ENCODE measurements at places on chromosomes 6 and 20. TPM values are rescaled to one million over a fixed set of nuclear protein-coding genes. Genes with fewer than 3 reads are reported as not detected.

NRSN2 gene
- total RNA-seq, result 36.7 TPM

GRCh38 chr6:38131527-38131965, 312.0 kb downstream of the ZFAND3 start:
- no peaks in the 10 kb centered on the region for H3K27me3 ChIP-seq
- peaks cover 2% of the 10 kb centered on the region for H3K36me3 ChIP-seq
- no peak for DNase-seq
- H3K4me3 ChIP-seq, result no peak overlapping the region

DNA sequence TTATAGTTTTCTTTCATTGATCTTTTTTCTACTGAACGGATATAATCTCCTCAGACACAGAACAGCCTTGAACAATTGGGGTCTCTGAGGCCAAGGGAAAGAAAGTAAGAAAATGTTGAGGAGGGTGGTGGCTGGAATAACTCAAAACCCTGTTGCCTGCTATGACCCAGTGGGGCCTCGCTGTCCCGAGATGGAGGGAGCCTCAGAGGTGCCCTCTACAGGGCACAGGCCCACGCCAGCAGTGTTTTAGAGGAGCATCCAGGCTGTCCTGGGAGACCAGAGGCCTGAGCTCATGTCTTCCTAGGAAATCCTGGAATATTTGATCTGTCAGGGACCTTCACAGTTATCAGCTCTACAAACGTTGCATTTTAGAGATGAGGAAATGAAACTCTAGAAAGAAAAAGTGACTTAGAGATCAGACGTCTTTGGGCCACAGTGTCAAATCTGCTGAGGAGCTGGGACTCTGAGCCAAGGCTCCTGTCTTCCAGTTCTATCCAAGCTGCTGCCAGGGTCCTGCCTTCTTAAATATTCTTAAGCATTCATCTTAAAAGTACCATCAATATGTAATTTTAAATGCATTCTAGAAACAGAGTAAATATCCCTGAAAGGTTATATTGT, 26.3 kb downstream of the ALDH5A1 start:
- no peak overlapping the region for H3K4me3 ChIP-seq
- H3K4me1 ChIP-seq, result no peaks in the 10 kb centered on the region
- no peaks in the 10 kb centered on the region for H3K36me3 ChIP-seq
- no peak overlapping the region for H3K27ac ChIP-seq
- no peaks in the 10 kb centered on the region for H3K27me3 ChIP-seq

MYBL2 gene
- 107 TPM for total RNA-seq

GRCh38 chr6:107822176-107823046, 1.7 kb downstream of the SCML4 start:
- no peak for DNase-seq
- no peak overlapping the region for H3K27ac ChIP-seq
- H3K27me3 ChIP-seq, result peaks cover 37% of the 10 kb centered on the region
- no peak overlapping the region for H3K4me3 ChIP-seq

- no peak for DNase-seq
- H3K36me3 ChIP-seq, result no peaks in the 10 kb centered on the region
- H3K4me1 ChIP-seq, result peaks cover 20% of the 10 kb centered on the region
- no peak overlapping the region for H3K4me3 ChIP-seq
- H3K27ac ChIP-seq, result no peak overlapping the region
Observed at GRCh38 chr6:80527552-80528052, 421.1 kb downstream of the BCKDHB start.

EPB41L1 gene
- total RNA-seq, result 11.1 TPM

DNA sequence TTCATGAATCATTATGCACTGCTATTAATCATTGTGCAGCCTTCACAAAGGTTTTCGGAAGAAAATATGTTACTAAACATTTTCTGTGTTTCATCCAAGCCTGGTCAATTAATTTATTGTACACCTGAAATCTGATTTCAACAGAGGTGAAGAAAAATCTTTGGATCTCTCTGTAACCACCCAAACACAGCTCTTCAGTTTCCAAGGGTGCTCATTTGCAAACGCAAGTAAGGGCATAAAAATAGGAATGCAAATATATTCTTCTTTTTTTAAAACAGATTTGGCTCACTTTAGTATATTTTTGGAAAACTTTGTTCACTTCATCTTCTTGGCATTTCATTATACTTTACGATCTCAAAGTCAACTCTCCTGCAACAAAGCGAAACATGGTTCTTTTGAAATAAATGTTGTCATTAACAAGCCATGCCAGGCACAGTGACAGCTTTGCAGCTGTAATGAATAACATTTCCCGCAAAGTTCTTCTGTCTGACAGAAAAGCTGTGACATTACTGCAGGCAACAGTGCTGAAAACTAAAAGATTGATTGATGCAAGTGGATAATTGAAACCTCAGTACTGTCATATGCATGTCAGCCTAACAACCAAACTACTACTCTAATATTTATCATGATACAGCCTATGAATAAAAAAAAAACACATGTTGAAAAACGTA, 348.3 kb downstream of the FRK start:
- no peaks in the 10 kb centered on the region for H3K36me3 ChIP-seq
- DNase-seq, result no peak
- no peaks in the 10 kb centered on the region for H3K27me3 ChIP-seq
- no peak overlapping the region for H3K27ac ChIP-seq
- H3K4me1 ChIP-seq, result no peaks in the 10 kb centered on the region

GRCh38 chr6:144481527-144481926, 196.4 kb downstream of the UTRN start:
- H3K27ac ChIP-seq, result no peak overlapping the region
- peaks cover 20% of the 10 kb centered on the region for H3K36me3 ChIP-seq
- no peak for DNase-seq
- H3K27me3 ChIP-seq, result no peaks in the 10 kb centered on the region
- H3K4me3 ChIP-seq, result no peak overlapping the region
- H3K4me1 ChIP-seq, result no peaks in the 10 kb centered on the region

ALDH8A1 gene
- total RNA-seq, result 0.95 TPM

- H3K4me1 ChIP-seq, result no peaks in the 10 kb centered on the region
- no peak overlapping the region for H3K27ac ChIP-seq
- no peak overlapping the region for H3K4me3 ChIP-seq
- no peaks in the 10 kb centered on the region for H3K36me3 ChIP-seq
Observed at GRCh38 chr20:58150772-58151171, 77.7 kb downstream of the ANKRD60 start.

- H3K4me3 ChIP-seq, result no peak overlapping the region
- no peaks in the 10 kb centered on the region for H3K27me3 ChIP-seq
Observed at GRCh38 chr6:108363889-108364313, 69.0 kb downstream of the AFG1L start.

SEL1L2 gene
- total RNA-seq, result not detected

TNFRSF21 gene
- total RNA-seq, result 40.6 TPM

GRCh38 chr6:169189686-169190085, 64.0 kb downstream of the THBS2 start:
- H3K4me1 ChIP-seq, result no peaks in the 10 kb centered on the region
- no peaks in the 10 kb centered on the region for H3K36me3 ChIP-seq
- H3K27ac ChIP-seq, result no peak overlapping the region
- DNase-seq, result no peak
- H3K27me3 ChIP-seq, result no peaks in the 10 kb centered on the region
- H3K4me3 ChIP-seq, result no peak overlapping the region

TRIM10 gene
- not detected for total RNA-seq

DNA sequence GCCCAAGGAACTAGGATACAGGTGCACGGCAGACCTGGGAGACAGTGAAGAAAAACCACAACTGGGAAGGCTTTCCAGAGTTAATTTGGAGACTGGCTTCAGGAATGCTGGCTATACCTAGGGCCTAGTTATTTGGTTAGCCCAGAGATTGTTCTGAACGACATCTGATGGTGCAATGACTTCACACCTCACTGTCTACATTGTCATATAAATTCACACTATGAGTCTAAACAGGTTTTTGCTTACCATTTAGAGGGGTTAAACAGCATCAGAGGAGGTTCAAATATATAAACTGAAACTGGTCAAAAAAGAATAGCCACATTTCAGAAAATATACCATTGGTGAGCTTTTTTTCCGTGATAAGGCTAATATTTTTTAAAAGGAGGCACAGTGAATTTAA, 16.7 kb downstream of the UBE2V1 start:
- no peak overlapping the region for H3K27ac ChIP-seq
- no peaks in the 10 kb centered on the region for H3K27me3 ChIP-seq
- H3K4me3 ChIP-seq, result no peak overlapping the region
- H3K36me3 ChIP-seq, result peaks cover 4% of the 10 kb centered on the region
- no peak for DNase-seq

EPPIN gene
- total RNA-seq, result not detected

DNA sequence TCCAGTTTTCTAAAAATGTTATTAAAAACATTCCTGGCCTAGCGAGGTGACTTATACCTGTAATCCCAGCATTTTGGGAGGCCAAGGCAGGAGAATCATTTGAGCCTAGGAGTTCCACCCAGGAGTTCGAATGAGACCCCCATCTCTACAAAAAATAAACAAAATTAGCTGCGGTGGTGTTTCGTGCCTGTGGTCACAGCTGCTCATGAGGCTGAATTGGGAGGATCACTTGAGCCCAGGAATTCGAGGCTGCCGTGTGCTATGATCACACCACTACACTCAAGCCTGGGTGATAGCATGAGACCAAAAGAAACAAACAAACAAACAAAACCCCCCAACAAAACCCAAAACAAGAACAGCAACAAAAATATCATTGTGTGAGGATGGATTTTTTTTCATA, 19.8 kb upstream of the POLR1H start:
- H3K27me3 ChIP-seq, result no peaks in the 10 kb centered on the region
- no peak overlapping the region for H3K4me3 ChIP-seq
- H3K36me3 ChIP-seq, result no peaks in the 10 kb centered on the region
- no peak for DNase-seq
- H3K4me1 ChIP-seq, result no peaks in the 10 kb centered on the region
- H3K27ac ChIP-seq, result no peak overlapping the region

DNA sequence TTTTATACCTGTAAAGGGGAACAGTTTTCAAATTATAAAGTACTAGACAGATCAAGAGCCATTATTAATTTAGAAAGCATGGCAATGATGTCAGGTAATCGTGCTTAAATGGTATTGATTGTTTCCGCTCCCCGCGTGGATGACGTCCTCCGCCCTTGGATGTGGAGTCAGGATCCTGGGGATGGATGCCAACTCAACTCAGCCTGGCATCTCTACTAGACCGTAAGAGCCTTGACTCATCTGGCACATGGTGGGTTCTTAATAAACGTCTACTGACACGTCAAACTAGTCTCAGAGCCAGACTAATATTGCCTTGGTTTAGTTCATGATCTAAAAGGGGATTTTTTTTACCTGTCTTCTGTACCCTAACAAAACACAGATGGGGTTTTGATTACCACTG, 80.2 kb downstream of the LRFN2 start:
- H3K27ac ChIP-seq, result no peak overlapping the region
- H3K4me1 ChIP-seq, result peaks cover 2% of the 10 kb centered on the region
- no peaks in the 10 kb centered on the region for H3K36me3 ChIP-seq
- DNase-seq, result no peak

DNA sequence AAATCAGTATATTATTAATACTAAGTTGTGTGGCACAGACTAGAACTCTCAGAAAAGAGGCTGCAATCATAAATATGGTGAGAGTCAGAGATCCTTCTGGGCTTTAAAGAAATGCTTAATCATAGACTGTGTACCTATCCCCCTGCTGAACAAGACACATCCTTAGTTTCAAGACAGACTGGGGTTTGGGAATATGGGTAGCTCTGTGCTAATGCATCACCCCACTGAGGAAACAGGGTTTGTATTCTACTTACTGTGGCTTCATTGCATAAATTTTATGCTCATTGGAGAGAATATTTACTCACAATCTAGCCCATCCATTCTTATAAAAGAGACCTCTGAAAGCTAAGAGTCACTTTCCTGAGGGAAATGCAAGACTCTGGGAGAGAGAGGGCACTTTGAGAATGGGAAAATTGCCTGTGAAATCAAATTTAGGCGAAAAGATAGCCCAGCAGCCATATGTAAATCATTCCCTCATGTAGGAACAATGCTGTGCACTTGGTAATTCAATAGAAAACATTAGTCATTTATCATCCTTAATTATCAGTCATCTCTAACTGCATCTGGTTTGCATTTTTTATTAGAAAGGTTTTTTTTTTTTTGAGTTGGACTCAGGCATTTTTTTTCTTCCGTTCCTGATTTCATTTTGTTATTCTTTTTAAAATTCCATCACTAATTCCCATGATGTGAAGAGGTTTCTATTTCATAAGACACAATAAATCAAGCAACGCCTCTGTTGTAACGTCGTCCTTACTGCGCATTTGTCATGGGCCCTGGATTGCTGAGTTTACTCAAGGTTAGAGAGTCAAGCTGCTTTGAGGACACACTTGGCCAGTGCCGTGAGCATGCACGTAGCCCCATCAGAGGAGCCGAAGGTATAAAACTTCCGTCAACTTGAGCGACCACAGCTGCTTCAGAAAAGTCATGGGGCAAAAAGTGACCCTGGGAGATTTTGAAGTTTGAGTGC, 91.8 kb downstream of the TRMT11 start:
- H3K4me1 ChIP-seq, result no peaks in the 10 kb centered on the region
- no peaks in the 10 kb centered on the region for H3K27me3 ChIP-seq
- H3K4me3 ChIP-seq, result no peak overlapping the region
- H3K36me3 ChIP-seq, result no peaks in the 10 kb centered on the region

- no peak overlapping the region for H3K27ac ChIP-seq
- H3K36me3 ChIP-seq, result no peaks in the 10 kb centered on the region
- peaks cover 25% of the 10 kb centered on the region for H3K4me1 ChIP-seq
- H3K4me3 ChIP-seq, result no peak overlapping the region
- H3K27me3 ChIP-seq, result no peaks in the 10 kb centered on the region
Observed at GRCh38 chr6:81861281-81861680, 108.8 kb upstream of the TENT5A start.

GRCh38 chr6:106000935-106001334, 85.2 kb upstream of the PRDM1 start:
- peaks cover 38% of the 10 kb centered on the region for H3K27me3 ChIP-seq
- no peak for DNase-seq
- H3K4me1 ChIP-seq, result no peaks in the 10 kb centered on the region
- no peaks in the 10 kb centered on the region for H3K36me3 ChIP-seq

DNA sequence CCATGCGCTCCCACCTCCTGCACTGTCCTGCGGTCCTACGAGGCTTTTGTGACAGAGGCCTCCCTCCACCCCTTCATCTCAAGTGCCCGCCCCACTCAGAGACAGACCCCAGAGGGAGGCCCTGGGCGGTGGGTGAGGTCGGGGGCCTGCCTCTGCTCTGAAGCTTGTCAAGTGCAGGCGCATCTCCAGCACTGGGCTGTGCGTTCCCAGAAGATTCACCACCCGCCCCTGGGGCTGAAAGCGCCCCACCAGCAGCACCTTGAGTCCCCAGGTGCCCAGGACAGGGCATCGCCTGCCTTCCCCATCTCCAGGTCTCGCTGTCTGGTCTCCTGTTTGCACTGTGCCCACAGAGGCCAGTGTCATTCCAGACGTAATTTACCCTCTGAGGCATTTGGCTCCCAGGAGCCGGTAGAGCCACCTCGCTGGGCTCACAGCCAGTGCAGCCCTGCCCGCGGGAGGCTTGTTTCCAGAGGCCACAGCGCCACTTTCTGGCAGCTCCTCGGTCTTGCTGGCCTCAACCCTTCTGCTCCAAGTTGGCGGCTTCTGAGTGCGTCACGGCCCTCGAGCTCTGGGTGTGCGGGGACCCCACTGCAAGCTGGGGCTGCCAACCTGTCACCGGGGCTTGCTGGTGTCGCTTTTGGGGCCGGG, 191.1 kb downstream of the TAF4 start:
- no peaks in the 10 kb centered on the region for H3K4me1 ChIP-seq
- no peaks in the 10 kb centered on the region for H3K27me3 ChIP-seq

- peak overlapping the region; percentile 66 for H3K4me3 ChIP-seq
- DNase-seq, result peak; percentile 82
- peaks cover 13% of the 10 kb centered on the region for H3K4me1 ChIP-seq
- peak overlapping the region; percentile 74 for H3K27ac ChIP-seq
- H3K36me3 ChIP-seq, result no peaks in the 10 kb centered on the region
Observed at GRCh38 chr6:27866357-27867050, 45.7 kb downstream of the OR2B2 start.

GRCh38 chr6:22363714-22364239, 66.9 kb upstream of the PRL start:
- H3K27me3 ChIP-seq, result no peaks in the 10 kb centered on the region
- H3K27ac ChIP-seq, result no peak overlapping the region
- no peak overlapping the region for H3K4me3 ChIP-seq
- DNase-seq, result peak; percentile 64
